ENCODE measurements at places on chromosomes 6 and 20.

GRCh38 chr20:4469910-4470309 is 251.8 kb upstream of the PRND start:
- no peak for DNase-seq

- DNase-seq: no peak
These were observed 54.7 kb upstream of the SYNJ2 start for GRCh38 chr6:157927011-157927410.

- no peak for DNase-seq
These were observed 8.0 kb upstream of the KCNK16 start for GRCh38 chr6:39330476-39330875.

DNA sequence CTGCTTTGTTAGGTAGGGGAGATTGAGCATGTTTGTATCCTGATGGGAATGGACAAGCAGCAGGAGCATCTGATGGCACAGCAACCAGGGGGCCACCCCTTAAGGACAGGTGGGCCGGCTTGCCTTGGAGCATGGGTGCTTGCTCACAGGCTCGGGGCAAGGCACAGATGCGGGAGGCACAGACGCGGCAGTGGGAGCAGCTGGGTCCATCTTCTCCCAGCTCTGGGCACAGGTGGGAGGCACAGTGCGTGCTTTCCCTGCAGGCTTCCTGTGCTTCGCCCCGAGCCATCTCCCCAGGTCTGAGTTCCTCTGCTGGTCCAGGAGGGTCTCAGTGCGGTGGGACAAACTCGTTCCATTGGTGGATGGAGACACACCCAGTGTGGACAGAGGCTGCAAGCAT is 73.6 kb upstream of the BHLHE23 start:
- no peak for DNase-seq

- no peak for DNase-seq
These were observed 112.6 kb downstream of the TMEM170B start for GRCh38 chr6:11650025-11650696.
